Activated CD8-positive, alpha-beta T cell treated with anti-CD3 and anti-CD28 coated beads, Interleukin-2, amount 10 ng/mL, durations not matched to agents 7 days and 5 days (primary cell): ENCODE measurements at places on chromosomes 2 and 18.

DNA sequence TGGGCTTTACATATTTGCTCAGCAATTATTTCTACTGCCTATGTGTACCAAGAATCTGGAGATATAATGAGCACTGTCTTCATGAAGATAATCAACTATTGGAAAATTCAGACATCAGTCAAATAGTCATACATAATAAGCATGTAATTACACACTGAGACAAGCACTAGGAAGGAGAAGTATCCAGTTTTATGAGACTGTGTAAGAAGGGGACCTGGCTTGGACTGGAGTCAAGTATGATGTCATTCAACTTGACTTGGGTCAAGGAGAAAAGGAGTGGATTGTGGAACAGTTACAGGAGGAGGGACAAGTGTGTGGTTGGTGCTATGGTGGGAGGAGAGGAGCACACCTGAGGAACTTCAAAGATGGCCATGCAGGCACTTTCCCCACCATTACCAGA, 419.8 kb upstream of the TRIB2 start:
- DNase-seq = no peak

DNA sequence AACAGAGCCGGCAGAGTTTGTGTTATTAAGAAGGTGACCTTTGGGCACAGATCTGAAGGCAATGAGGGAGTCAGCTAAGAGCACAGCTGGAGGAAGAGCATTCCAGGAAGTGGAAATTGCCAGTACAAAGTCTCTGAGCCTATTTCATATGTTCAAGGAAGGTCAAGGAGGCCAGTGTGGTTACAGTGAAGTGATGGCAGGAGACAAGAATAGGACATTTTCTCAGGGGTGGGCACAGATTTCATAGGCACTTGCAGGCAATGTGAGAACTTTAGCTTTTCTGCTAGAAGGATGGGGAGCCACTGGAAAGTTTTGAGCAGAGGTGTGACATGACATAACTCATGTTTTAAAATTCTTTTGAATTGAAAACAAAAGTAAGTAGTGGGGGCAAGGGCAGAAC, 50.3 kb downstream of the ARHGAP25 start:
- no peak for DNase-seq

DNA sequence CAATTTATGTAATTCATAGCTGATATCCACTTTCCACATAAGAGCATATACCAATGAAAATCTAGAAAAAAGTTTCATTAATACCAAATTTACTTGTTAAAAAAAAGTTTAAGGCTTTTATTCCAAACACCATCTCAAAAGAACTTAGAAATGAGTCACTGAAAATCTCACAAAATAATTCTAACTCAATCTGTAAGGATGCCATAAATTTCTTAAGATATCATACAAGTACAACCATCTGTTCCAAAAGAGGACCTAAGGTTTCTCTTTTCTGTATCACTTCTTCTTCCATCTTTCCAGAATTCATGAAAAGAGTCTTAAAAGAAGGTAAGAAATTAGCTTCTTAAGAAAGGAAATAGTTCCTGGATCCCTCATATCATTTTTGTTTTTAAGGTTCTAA, 60.4 kb downstream of the TRIP12 start:
- DNase-seq = no peak

GRCh38 chr2:127348426-127349000, 39.3 kb downstream of the MAP3K2 start:
- DNase-seq = no peak

DNA sequence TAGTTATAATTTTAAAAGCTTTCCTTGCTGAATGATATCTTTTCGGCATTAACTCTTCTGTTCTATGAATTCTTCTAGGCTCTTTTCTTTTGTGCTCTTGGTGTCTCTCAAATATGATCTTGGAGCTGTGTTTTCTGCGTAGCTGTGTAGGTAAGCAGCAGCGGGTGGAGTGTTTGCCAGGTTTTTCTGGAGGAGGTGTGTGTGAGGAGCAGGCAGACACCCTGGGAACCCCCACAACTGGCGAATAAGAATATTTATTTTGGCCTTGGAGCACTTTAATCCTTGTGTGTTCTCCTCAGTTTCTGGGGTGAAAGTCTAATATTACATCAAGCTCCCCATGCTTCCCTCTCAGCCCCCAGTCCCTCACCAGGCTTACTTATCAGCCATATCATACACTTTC, 232.0 kb upstream of the FANCL start:
- no peak for DNase-seq

DNA sequence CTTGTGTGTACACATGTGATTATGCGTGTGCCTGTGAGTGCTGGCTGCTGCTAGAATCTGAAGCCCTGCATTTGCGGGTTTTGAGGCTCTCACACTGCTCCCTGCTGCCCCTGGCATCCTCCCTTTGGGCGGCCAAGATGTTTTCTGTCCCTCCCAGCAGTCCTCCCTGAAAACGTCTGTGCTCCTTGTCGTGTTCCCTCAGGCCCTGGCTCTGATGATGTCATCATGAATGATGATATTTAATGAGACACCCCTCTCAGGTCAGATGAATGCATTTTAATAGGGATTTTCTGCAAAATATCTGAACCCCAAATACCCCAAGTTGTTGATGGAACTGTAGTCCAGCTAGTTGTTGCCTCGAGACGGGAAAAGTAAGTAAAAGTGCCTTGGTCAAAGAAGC, 73.1 kb downstream of the TSHZ1 start:
- no peak for DNase-seq

- DNase-seq = no peak
Measured at GRCh38 chr2:187915810-187916209, 361.6 kb upstream of the TFPI start.

- DNase-seq = no peak
Measured at GRCh38 chr2:46781468-46782189, 134.0 kb downstream of the MCFD2 start.

DNA sequence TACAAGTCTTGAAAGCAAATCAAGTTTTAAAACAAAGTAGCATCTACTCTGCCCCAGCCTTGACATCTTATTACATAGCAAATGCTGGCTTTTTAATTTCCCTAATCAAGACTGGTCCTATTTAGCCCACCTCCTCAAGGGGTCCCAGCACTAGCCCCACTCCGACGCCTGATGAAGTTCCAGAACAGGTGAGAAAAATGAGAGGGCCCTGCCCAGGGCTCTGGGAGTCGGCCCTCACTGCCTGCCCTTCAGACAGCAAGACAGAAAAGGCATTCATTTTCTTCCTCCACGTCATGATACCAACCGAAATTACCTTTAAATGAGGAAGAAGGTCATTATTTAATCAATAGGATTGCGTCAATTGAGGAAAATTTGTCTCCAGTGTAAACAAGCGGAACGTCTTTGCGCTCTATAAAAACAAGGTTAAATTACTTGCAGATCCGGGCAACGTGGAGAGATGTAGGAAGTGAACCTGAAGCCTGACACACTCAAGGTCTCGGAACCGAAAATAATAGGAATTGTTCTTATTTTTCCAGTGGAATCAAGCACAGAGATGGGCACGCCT, 170.6 kb upstream of the PKDCC start:
- DNase-seq = no peak

DNA sequence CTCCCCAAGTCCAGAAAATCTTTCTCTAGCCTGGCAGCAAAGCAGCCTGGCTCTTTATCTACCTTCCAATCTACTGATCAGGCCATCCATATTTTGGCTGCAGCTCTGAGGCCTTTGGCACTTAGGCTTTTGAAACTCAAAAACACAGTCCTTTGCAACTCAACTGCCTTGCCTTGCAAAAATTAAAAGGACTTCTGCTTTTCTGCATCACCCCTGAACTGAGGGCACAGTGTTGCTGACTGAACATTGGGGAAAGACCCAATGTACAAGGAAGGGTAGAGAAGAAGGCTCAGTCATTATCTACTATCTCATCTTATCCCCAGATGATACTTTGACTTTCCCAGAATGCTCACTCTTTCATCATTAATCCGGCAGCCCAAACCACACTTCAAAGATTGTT, 625.5 kb downstream of the ARHGAP15 start:
- DNase-seq = no peak
